Thyroid gland (tissue), 4 donors: ENCODE measurements at places on chromosomes 16 and 17. TPM values are rescaled to one million over a fixed set of nuclear protein-coding genes. Genes with fewer than 3 reads are reported as not detected.
A peak's percentile ranks its signal among the peaks of the same experiment; 100 is the strongest.

- H3K4me1 ChIP-seq: no peaks in the 10 kb centered on the region
- no peaks in the 10 kb centered on the region for H3K27me3 ChIP-seq
- no peak overlapping the region for H3K27ac ChIP-seq
- no peak for DNase-seq
- H3K4me3 ChIP-seq: no peak overlapping the region
Observed at GRCh38 chr17:82948081-82948511, 108.3 kb upstream of the ZNF750 start.

GRCh38 chr17:47713980-47714700 is 18.9 kb upstream of the TBX21 start:
- no peak overlapping the region for H3K27ac ChIP-seq
- no peak overlapping the region for H3K4me3 ChIP-seq
- H3K4me1 ChIP-seq: no peaks in the 10 kb centered on the region
- DNase-seq: no peak

DNA sequence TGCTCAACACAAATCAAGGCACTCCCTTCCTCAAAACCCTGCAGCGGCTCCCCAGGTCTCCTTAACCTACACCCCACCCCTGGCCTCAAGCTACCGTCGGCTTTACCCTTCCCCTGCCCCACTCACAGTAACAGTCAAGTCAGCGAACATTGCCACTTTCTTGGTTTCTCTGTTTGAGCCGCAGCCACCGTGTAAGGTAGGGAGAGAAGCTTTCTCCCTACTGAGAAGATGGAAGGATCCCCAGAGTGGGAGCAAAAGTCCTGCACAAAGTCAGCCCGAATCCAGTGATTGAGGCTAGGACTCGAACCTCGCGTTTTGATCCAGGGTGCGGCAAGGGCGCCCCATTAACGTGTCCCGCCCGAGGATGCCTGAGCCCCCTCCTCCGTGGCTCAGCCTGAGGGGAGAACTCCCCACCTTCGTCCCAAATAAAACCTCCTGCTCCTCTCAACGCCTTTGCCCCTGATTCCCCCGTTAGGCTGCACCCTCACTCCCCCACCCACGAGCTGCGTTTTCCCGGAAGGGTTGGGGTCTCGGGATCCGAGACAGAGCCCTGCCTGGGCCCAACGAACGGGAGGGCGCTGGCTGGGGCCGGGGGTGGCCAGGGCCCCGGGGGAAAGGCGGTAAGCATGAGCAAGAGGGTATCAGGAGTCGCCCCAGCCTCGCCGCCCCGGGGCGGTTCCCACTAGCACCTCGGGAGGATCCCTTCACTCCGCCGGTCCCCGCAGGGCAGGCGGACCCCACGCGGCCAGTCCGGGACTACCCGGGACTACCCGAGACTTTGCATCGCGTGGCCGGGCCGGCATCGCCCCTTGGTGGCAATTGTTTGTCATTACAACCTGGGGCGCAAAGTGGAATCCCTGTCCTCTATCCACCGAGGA is 9.9 kb upstream of the NAGS start:
- peak overlapping the region; percentile 12 for H3K4me3 ChIP-seq
- H3K4me1 ChIP-seq: peaks cover 6% of the 10 kb centered on the region

GRCh38 chr17:59311051-59311468 is 20.4 kb upstream of the YPEL2 start:
- no peak overlapping the region for H3K27ac ChIP-seq
- no peak overlapping the region for H3K4me3 ChIP-seq
- peak; percentile 30 for DNase-seq
- H3K4me1 ChIP-seq: no peaks in the 10 kb centered on the region

DNA sequence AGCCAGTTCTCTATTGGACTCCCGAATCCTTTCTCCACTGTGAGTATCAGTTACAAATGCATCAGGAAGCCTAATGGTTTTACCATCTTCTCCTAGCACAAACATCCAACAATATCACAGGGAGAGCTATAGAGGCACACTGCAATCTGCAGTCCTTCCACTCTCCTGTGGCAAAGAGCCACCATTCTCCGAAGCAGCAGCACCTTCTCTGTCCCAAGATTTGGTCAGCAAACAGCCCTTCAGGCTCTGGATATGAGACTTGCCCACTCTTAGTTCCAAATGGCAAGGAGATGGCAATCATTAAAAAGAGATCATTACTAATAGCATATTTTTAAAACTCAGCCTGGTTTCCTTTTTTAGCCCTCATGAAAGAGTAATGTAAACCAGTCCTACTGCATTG is 223.4 kb downstream of the HS3ST3A1 start:
- no peak for DNase-seq
- no peak overlapping the region for H3K4me3 ChIP-seq
- no peak overlapping the region for H3K27ac ChIP-seq
- H3K36me3 ChIP-seq: no peaks in the 10 kb centered on the region

DNA sequence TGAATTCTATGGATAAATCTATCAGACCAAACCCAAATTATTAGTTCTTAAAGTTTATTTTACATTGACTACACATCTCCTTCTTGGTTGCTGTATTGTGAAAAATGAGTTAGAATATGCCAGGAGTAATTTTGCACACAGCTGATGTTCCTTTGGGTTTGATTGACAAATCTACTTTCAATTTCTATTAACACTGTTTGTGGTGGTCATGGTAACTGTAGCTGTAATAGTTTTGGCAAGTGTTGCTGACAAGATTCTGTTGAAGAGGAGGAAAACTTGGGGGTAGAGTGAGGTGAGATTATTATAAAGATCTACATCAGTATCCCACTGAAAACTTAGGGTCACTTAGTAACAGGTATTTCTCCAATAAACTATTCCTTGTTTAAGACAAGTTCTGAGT is 30.3 kb downstream of the MRTFB start:
- no peaks in the 10 kb centered on the region for H3K27me3 ChIP-seq
- H3K4me3 ChIP-seq: no peak overlapping the region
- H3K36me3 ChIP-seq: no peaks in the 10 kb centered on the region
- DNase-seq: no peak

Gene EVPL
- total RNA-seq: 14.8 TPM

Gene SPHK1
- total RNA-seq: 14.4 TPM
